Chondrocyte (in vitro differentiated cells): ENCODE measurements at places on chromosomes 2 and 18. TPM values are rescaled to one million over a fixed set of nuclear protein-coding genes. Genes with fewer than 3 reads are reported as not detected.

DNA sequence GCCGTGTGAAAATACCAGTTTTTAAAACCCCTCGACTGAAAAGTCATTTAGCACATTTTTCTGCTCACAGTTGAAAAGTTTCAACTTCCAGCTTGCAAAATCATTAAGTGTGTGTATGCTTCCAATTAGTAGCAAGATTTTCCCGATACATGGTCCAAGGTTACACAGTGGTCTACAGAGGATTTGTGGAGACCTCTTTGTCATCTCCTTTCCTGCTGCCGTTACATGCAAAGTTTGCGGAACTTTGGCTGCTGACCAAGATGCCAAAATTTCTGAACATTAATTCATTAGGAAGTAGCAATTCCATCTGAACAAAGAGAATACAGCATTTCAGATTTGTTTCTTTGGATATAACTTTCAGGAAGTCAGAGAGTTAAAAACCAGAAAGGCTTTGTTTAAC lies 474.6 kb downstream of the PLCL1 start:
- DNase-seq, result no peak

DNA sequence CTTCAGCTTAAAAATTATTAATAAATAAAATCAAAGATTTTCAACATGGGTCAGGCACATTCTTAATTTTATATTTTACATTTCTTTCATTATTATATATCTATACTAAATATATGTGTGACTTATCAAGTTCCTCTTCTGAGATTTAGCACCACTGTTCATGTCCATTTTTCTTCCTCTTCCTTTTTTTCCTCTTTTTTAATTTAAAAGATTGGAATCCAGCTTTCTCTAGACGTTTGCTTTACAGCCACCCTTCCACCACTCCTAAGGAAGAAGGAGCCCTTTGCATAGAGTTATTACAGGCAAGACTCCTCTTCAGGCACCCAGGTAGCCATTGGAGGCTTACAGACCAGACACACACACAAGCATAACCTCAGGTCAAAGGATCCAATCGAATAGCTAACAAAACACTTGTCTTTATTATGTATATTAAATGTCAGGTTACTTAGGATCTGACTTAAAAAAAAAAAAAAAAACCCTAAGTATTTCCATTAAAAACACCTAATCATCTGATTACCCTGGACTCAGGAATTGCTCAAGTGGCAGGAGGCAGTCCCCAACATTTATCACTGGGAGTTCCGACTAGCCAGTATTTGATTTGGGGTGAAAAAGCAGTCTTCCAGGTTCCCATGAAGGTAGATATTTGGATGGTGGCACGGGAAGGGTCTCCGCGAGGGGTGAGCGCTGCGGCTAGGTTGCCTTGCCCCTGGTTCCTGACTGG lies 2.4 kb upstream of the ZEB2 start:
- no peak for DNase-seq

DNA sequence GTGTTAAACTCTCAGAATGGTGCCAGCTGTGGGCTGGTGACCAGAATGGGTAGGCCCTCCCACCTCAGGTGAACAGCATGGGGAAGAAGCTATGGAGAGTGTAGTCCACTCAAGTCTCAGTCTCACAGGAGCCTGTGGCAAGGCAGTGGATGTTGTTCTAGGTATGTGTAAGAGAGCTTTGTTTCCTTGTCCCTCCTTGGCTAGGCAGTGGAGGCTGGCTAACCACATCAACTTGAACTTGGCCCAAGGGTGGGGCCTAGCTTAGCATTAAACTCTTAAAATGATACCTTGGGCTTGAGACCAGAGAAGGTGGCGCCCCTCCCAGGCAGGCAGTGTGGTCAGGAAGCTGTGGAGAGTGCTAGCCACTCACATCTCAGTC lies 53.2 kb upstream of the SLC4A10 start:
- DNase-seq, result no peak

- DNase-seq, result no peak
These were observed 259.5 kb downstream of the EPHA4 start for GRCh38 chr2:221312634-221313033.

GRCh38 chr2:109195193-109196045 lies 66.4 kb downstream of the SH3RF3 start:
- DNase-seq, result no peak

GRCh38 chr2:12533337-12534005 lies 183.3 kb upstream of the TRIB2 start:
- DNase-seq, result no peak

DNA sequence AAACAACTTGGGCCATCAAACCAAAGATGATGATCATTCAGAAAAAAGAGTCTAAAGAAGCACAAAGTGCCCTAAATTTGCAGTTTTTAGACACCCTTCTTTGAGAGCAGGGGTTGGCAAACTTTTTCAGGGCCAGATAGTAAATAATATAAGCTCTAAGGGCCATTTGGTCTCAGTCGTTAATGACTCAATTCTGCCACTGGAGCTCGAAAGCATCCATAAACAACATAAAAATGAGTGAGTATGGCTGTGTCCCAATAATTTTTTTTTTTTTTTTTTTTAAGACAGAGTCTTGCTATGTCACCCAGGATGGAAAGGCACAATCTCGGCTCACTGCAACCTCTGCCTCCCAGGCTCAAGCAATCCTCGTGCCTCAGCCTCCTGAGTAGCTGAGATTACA lies 152.3 kb downstream of the DTNB start:
- no peak for DNase-seq

DNA sequence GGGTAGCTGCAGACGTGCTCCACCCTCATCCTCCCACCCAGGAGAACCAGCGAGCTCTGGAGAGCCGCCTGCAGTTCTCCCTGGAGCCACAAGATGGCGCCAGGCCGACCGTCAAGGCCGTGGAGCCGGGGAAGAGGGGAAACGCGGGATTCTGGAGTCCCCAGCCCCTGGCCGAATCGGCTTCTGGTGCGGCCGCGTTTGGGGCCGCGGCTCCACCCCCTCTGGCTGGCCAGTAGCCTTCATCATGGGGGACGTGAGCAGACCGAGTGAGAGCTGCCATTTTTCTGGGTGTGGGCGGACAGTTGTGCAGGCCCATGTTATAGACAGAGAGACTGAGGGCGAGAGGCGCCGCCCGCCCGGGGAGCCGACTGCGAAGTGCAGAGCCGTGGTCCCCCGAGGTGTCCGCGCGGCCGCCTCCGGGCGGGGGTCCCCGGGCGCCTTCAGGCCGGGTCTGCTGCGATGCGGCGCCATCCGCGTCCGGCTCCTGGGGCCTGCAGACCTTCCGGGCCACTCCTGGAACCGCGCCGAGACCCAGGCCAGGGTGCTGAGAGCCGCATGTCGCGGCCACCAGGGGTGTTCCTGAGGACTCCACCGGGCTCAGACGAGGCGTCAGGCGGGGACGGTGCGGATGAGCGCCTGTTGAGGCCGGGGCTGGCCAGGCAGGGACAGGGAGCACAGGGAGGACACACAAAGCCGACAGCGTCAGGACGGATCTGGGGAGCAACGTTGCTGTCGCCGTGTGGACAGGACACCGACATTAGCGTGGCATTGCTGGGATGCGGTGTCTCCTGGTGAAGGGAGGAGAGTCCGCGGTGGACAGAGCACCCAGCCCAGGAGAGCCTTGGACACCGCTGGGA lies 418.2 kb upstream of the HS6ST1 start:
- DNase-seq, result no peak

- DNase-seq, result no peak
These were observed 4.0 kb upstream of the RMC1 start for GRCh38 chr18:23499291-23499781.

DNA sequence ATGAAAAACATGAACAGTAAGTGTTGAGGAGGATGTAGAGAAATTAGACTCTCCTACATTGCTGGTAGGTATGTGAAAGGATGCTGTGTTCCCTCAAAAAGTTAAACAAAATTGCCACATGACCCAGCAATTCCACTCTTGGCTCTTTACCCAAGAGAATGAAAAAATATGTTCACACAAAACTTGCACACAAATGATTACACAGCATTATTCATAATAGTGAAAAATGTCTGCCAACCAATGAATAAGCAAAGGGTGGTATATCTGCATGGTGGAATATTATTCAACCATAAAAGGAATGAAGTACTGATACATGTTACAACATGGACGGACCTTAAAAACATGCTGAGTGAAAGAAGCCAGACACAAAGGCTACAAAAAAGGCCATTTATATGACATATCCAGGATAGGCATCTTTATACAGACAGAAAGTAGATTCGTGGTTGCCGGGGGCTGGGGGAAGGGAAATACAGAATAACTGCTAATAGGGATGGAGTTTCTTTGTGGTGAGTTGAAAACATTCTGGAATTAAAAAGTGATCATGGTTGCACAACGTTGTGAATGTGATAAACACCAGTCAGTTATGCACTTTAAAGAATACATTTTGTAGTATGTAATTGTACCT lies 85.4 kb upstream of the MYO3B start:
- no peak for DNase-seq

DNA sequence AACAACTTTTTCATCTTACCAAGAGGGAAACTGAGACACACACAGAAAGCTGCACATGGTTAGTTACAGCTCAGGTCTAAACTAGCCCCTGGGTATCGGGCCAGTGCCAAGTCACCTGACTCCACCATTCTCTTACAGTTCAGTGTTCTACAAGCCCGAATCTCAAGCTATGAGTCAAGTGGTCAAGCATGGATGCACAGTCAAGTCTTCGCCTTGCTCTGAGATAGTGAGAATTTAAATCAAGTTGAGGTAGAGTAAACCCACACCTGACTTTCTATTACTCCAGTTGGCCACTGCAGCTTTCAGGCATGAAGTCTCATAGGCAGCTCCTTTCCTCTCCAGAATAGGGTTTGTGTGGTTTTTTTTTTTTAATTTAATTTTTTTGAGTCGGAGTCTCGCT lies 34.5 kb upstream of the ARL5A start:
- DNase-seq, result no peak

- no peak for DNase-seq
These were observed 139.6 kb downstream of the TRABD2A start for GRCh38 chr2:84741182-84741822.

DNA sequence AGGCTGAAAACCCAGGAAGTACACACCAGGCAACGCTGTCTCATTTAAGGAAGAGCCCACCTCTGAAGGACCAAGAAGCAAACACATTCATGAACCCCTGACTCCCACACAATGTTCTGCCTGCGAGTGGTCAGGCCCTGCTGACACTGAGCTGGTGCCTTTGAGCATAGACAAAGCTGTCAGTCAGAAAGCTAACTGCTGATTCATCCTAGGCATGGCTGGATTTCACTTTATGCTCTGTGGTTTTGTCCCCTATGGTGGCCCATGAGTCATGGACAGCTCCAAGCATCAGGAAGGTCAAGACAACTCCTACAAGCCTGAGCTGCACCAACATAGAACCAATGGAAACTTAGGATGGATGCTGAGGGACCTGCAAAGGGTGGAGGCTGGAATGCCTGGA lies 78.9 kb downstream of the UXS1 start:
- DNase-seq, result no peak

- DNase-seq, result no peak
These were observed 326.1 kb downstream of the TDRD15 start for GRCh38 chr2:21449881-21450280.

DNA sequence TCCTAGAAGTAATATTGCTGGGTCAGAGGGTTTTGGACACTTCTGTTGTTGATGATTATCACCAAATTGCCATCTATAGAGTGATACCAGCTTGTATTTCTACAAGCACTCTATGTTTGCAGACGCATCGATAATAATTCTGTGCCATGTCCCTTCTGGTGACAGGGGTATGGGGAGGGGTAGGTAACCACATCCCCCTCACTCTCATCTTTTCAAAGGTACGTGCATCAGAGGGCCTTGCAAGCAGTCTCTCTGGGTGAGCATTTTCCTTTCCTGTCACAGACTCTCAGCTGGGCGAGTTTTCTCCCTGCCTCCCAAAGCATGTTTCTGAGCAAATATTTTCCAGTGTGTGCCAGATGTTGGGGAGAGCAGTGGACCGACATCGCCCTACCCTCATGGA lies 98.0 kb downstream of the SMAD7 start:
- DNase-seq, result no peak

DNA sequence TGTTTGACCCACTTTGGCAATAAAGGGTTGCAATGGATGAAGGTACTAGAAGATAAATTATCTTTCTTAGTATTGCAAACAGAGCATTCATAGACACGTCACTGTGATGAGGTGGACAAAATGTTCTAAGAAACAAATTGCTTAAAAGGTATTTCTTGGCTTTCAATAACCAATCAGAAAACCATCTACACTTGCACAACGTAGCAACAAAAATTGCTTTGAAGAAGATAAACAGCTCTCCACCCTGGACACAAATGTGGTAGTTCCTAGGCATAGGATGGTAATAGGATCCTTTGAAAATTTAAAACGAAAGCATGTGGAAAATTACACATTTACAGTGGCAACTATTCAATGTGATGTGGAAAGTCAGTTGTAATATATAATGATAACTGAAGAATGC lies 439.9 kb upstream of the ETAA1 start:
- DNase-seq, result no peak

- no peak for DNase-seq
These were observed 667 bp downstream of the REEP1 start for GRCh38 chr2:86336675-86337243.

GRCh38 chr2:36369163-36369562 lies 13.6 kb downstream of the CRIM1 start:
- no peak for DNase-seq

GRCh38 chr2:101750688-101751087 lies 53.2 kb downstream of the MAP4K4 start:
- no peak for DNase-seq

DNA sequence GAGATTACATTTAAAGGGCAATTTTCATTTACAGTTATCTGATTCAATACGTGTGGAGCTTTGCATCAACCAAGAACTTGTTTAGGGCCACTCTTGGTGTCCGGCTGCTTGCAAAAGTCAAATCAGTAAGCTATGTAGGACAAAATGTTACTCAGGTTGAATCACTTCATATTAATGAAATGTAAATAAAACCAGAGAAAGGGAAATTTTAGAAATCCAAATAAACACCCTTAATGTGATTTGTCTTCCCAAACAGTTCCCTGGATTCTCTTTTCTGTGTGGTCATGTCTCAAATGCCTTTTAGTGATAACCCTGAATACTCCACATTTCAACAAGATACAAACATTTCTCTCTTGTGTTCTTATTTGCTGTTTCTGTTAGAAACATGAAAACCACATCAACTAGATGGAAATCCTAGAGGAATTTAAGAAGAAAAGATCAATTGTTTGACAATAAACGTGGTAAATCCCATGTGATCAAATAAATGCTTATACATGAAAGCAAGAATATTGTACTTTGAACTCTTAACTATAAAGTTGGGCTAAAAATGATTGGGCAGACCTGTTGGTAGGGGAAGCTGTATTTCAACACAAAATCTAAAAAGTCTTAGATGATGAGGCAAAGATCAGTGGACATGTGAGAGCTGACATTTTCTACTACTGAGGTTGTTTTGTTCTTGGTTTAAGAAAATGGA lies 101.3 kb downstream of the CDC42EP3 start:
- no peak for DNase-seq

GRCh38 chr2:234631646-234632514 lies 135.0 kb upstream of the ARL4C start:
- no peak for DNase-seq

UGT1A5 gene
- total RNA-seq, result not detected in 3 replicates

DOK6 gene
- total RNA-seq, result 5.9 to 15.1 TPM (median 8.9 TPM) in 3 replicates

PDCD1 gene
- total RNA-seq, result not detected in 3 replicates

PPM1G gene
- 55.7 to 72.8 TPM (median 59.4 TPM) in 3 replicates for total RNA-seq

VWC2L gene
- total RNA-seq, result not detected in 3 replicates

CELF4 gene
- 0.22 to 0.90 TPM in 2 of 3 replicates, not detected in the other for total RNA-seq

GCKR gene
- 0.21 TPM in 1 of 3 replicates, not detected in the others for total RNA-seq

CNTNAP5 gene
- not detected in 3 replicates for total RNA-seq

C2orf78 gene
- total RNA-seq, result not detected in 3 replicates

SERPINB12 gene
- total RNA-seq, result not detected in 3 replicates
